Nucleus accumbens (tissue), 56 donors: ENCODE measurements at places on chromosomes 13 and 19.

DNA sequence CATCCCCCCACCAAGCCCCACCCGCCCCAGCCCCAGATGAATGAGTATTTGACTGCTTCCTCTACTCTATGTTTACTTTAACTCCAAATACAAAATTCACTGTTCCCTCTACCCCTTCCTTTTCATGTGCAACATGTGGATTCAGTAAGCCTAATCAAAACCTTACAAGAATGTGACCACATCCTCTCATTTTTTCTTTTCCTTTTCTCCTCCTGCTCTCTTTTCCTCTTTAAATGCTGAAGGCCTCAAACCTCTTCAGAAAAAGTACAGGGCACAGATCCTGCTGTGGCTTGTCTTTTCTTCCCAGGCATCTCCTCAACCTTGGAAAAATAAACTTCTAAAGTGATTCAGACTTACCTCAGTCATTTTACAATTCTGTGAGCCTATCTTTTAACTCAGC lies 119.0 kb downstream of the MYCBP2 start:
- no peak for DNase-seq

DNA sequence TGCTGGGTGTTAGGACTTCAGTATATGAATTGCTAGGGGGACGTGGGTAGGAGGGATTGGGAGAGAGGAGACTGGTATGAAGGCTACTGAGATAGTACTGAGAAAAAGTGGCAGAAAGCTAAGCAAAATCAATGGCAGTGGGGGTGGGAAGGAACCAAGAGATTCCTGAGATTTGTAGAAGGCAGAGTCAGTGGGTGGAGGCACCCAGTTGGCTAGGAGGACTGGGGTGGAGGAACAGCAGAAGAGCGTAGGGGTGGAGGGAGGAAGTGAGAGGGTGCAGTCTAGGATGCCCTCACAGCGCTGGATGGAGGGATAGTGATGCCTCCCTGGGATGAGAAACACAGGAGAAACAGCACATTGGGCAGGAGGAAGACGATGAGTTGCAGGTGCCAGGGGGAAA lies 5.6 kb upstream of the MEDAG start:
- no peak for DNase-seq

- no peak for DNase-seq
Observed at GRCh38 chr13:113548778-113549621, 35.6 kb upstream of the TFDP1 start.

DNA sequence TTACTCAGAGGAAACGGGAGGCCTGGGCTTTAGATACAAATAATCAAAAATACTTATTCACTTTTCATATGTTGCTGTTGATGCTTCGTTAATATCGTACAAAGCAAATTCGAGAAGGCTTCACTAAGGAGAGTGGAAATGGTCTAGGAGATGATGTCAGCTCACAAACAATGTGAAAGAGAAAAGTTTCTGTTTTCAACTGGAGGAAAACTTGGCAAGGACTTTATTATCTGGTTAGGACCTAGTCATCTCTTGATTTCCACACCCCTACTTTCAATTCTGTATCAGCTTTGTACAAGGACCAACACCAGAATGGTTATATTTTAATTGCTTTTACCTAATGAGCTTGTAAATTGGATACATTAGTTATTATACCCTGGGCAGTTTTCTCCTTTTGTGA lies 88.0 kb downstream of the SLC10A2 start:
- DNase-seq: no peak

DNA sequence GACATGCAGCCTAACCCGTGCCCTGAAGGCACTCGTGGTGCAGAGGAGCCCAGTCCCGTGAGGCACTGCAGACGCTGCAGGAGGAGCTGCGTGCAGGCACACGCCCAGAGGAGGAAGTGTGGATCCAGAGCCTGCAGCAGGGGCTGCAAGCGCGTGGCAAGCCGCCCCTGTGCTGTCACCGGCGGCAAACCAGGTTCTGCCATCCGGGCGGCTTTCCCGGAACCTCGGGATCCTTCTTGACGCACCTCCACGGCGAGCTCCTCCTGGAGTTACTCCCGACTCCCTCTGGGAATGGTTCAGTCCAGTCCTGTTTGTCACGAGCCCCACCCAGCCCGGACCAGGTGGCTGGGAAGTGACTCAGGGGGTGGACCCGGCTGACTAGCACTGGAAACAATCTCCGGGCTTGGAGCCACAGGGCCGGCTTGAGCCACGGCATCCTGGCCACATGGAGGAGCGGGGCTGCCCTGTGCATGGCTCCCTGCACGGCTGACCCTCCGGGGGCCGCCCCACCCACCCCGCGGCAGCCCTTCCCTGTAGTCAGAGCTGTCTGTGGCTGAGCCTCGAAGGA lies 10.2 kb downstream of the DPP9 start:
- DNase-seq: no peak

GRCh38 chr13:113802090-113802531 lies 43.1 kb downstream of the TMEM255B start:
- no peak for DNase-seq

DNA sequence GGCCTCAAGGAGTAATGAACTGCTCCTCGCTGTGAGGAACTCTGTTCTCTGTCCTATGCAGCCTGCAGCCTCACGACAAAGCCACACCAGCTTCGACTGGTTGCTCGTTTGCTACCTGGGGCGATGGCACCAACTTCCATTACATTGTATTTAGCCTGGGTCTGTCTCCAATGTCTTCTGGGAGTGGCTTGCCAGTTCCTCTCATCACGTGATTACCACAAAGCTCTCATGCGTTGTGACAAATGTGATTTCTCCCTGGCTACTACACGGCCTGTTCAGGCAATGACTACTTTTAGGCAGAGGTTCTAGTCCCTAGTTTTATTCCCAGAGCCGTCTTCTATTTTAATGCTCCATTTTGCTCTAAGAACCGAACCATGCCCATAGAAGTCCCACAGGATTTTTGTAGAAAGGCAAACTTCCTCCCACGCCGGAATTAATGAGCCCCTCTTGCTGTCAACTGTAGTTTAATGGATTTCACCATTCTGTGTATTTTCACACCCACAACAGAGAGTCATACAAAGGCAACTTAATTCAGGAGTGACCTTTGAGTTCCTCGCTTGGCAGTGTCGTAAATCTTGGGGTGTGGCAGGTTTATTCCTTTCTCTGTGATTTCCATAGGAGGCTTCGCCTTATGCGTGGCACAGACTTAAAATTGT lies 351.9 kb downstream of the EFNB2 start:
- DNase-seq: no peak

- DNase-seq: no peak
Observed at GRCh38 chr19:44576843-44577565, 36.4 kb upstream of the IGSF23 start.

DNA sequence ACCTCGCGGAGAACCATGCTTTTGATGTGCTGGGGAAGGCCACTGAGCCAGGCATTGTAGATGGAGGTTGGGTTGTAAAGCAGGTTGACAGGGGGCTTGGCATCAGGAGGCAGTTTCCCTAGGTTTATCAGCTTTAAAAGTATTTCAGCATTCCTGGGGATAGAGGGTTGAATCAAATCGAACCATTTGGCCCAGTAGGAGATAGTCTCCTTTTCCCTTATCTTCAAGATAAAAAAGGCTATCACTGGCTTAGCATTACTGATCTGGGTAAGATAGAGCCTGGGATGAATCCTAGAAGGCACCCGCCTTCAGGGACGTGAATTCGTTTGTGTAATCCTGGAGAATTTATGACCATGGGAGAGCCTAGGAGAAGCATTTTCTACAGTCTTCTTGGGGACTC lies 30.6 kb downstream of the SLC6A16 start:
- no peak for DNase-seq

- DNase-seq: no peak
Observed at GRCh38 chr13:36453516-36453915, 21.2 kb downstream of the CCNA1 start.

DNA sequence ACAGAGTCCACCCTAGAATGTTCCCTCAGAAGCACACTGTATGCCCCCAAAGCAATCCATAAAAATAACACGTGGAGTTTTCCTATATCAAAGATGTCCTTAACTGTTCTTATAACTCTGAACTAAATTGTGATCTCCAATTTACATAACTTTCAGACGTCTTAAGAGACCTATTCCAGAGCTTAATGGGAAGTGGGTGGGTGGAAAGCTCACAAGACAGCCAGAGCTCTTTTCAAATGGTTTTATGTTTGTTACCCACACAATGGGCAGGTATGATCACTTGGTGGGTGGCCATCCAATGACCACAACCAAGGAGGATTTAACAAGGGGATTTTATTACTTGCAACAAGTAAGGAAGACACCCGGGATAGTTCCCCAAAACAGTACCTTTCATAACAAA lies 81.7 kb downstream of the LRRC63 start:
- no peak for DNase-seq

- DNase-seq: no peak
Observed at GRCh38 chr19:31312009-31312676, 37.1 kb downstream of the TSHZ3 start.

DNA sequence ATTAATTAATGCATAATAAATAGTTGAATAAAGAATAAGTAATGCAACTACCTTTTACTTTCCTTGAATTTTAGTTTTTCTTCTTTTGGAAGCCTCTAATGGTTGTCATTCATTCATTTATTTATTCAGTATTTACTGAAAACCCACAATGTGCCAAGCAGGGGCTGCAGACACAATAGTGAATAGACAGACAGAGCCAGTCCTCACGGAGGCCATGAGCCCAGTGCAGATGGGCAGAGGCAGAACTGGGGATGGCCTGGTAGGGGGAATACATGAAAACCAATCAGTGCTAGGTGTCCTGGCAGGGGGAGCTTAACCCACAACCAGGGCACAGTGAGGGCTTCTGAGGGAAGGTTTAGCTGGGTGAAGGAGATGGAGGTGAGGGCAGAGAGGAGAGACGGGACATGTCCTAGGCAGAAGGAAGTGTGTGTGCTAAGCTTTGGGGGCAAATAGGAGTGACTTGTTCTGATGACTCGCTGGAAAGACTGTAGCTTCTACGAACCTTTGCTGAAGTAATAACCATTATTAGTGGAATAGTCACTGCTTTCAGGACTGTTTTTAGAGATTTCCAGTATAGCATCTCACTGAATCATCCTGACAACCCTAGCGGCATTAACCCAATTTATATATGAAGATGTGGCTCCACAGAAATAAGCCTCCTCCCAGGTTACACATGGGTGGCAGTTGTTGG lies 55.9 kb downstream of the ERCC5 start:
- DNase-seq: no peak

DNA sequence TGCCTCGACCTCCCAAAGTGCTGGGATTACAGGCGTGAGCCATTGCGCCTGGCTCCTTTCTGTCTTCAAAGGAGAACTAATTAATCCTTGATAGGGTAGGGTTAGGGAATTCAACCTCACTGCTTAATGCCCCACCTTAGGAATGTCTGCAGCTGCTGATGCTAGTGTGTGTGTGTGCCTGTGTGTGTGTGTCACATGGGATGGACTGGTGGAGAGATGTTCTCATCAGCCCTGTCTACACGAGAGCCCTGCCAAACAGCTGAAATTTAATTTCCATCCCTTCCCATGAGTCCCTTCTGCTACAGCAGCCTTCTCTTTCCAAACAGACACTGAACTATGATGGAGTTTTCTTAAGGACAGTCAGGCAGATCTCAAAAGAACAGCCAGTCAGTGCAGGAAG lies 46.5 kb upstream of the CLDN10 start:
- no peak for DNase-seq

GRCh38 chr13:48827709-48828108 lies 148.0 kb upstream of the FNDC3A start:
- DNase-seq: no peak

DNA sequence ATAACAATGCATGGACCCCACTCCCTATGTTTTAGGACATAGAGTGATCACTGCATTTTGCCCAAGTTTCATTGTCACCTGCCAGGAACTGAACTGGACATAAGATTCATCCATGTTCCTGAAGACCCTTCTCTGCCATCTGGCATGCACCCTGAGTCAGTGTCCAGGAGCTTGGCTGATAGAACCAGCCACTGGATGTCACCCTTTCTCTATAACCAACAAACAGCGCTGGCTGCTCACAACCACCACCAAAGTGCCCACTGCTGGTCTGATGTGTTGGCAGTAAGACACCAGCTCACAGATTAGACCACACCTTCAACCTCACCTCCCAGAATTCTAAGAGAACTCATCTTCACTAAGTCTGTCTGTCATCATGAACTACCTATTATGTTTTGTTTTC lies 333.4 kb downstream of the ITGBL1 start:
- DNase-seq: peak; percentile 7

GRCh38 chr13:49064476-49064875 lies 88.8 kb downstream of the FNDC3A start:
- no peak for DNase-seq

DNA sequence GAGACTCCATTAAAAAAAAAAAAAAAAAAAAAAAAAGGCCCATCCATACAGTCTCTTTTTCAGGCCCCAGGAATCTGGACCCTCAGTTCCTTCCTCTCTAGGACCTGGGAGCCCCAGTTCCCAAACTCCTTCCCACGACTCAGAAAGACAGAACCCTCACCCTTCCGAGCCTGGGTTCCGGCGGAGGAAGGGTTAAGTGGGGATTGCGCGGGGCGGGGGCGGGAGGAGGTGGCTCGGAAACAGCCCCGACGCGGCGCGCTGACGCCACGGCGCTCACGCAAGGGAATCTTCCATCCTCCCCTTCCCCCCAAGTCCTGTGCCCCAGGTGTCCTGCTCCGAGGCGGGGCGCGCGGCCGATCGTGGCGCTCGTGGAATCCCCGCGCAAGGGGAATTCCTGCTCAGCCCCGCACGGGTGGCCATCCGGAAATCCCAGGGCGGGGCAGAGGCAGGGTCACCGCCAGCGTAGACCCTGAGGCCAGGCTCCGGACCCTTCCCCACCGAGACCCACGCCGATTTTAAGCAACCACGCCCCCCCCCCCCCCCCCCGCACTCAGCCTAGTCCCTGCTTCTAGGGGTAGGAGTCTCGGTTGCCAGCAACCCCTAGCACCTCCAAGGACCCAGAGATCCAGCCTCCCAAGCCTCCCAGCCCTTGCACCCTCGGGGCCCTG lies 659 bp downstream of the NFKBID start:
- peak; percentile 89 for DNase-seq

GRCh38 chr19:44865196-44865767 lies 19.2 kb downstream of the NECTIN2 start:
- DNase-seq: no peak

DNA sequence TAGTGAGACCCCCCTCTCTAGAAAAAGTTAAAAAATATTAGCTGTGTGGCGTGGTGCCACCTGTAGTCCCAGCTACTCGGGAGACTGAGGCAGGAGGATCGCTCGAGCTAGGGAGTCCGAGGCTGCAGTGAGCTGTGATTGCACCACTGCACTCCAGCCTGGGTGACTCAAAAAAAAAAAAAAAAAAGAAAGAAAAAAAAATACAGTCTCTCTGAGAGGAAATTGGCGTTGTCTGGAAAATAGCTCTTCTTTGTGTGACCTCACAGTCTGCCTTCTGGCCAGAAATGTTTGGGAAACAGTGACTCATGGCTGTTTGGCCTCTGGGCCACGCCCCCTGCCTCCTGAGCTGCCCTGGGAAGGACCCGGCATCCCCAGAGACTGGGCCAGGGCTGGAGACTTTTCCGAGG lies 10.7 kb downstream of the MARCHF2 start:
- no peak for DNase-seq

- DNase-seq: no peak
Observed at GRCh38 chr19:10189616-10190015, 5.1 kb downstream of the DNMT1 start.

DNA sequence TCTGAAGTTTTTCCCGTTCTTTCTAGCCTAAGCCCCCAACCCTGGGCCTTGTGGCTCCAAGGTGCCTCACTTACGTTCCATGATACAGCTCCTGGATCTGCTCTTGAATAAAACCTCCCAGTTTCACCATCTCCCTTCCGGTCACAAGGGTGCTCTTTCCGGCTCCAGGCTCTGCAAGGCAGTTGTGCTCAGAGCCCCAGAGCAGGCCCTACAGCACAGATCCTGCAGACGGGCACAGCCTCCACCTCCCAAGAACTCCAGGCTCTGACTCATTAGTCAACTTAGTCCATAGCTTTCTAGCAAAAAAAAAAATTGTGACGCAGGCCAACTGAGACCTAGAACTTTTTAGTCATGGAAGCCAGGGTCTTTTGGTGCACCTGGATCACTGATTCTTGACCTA lies 33.9 kb upstream of the SLC7A10 start:
- no peak for DNase-seq
